ENCODE measurements at places on chromosomes 4 and X.

- peaks cover 9% of the 10 kb centered on the region for H3K27me3 ChIP-seq
- no peak overlapping the region for H3K4me3 ChIP-seq
- no peaks in the 10 kb centered on the region for H3K36me3 ChIP-seq
- DNase-seq, result no peak
- no peaks in the 10 kb centered on the region for H3K4me1 ChIP-seq
Observed at GRCh38 chr4:123419885-123420755, 23.5 kb downstream of the SPRY1 start.

DNA sequence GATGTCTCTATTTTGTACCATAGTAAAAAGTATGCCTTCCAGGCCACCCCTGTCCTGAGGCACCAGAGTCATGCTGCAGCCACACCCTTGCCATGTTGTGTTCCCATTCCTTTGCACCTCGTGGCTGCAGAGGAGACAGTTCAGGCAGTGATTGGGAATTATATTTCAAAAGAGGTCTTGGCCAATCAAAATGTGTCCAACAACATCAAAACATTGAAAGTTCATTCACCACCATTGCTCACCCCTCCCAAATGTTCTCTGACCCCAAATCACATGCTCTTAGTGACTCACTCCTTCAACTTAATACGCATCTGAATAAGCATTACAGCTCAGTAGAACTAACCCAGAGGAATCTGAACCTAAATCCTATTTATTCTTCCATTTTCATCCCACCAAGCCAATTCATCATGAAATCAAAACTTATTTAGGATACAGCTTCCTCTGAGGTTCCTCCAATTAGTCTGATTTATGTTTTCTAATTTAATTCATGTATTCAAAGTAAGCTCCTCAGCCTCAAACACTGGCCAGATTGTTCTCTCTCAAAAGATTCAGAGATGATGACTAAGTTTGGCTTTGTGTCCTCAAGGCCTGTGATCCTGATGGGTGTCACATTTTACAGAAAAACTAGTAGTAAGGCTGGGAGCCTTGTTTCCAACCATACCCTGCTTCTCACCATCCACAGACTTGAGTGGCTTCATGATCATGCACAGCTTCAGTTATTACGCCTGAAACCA lies 323.2 kb upstream of the INTU start:
- no peaks in the 10 kb centered on the region for H3K4me1 ChIP-seq
- DNase-seq, result no peak
- H3K4me3 ChIP-seq, result no peak overlapping the region
- no peak overlapping the region for H3K27ac ChIP-seq

DNA sequence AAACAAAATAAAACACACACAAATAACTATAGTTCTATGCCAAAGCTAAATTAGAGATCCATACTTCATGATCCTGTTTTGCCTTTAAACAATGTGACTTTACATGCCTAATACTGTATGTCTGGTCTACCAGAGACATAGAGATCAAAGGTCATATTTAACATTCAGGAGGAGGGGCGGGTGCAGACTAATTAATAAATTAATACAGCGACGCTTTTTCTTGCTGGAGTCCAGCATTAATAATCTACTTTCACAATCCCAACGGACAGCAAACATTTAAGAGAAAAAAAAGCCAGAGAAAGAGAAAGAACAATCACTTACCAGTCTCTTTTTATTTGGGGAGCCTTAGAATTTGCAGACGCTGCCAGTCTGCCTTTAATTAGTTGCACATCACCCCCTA lies 509 bp downstream of the CXXC4 start:
- H3K4me3 ChIP-seq, result peak overlapping the region; percentile 79
- H3K4me1 ChIP-seq, result peaks cover 34% of the 10 kb centered on the region
- H3K27ac ChIP-seq, result peak overlapping the region; percentile 75
- H3K27me3 ChIP-seq, result peaks cover 54% of the 10 kb centered on the region
- H3K36me3 ChIP-seq, result peaks cover 6% of the 10 kb centered on the region

GRCh38 chrX:20284992-20285391 lies 18.3 kb upstream of the RPS6KA3 start:
- no peak overlapping the region for H3K4me3 ChIP-seq
- H3K27me3 ChIP-seq, result no peaks in the 10 kb centered on the region
- H3K4me1 ChIP-seq, result no peaks in the 10 kb centered on the region
- H3K27ac ChIP-seq, result no peak overlapping the region

GRCh38 chrX:98357146-98357545 lies 1473.4 kb downstream of the RPA4 start:
- H3K27me3 ChIP-seq, result no peaks in the 10 kb centered on the region
- no peaks in the 10 kb centered on the region for H3K4me1 ChIP-seq
- no peak overlapping the region for H3K27ac ChIP-seq
- H3K4me3 ChIP-seq, result no peak overlapping the region
- H3K36me3 ChIP-seq, result no peaks in the 10 kb centered on the region

DNA sequence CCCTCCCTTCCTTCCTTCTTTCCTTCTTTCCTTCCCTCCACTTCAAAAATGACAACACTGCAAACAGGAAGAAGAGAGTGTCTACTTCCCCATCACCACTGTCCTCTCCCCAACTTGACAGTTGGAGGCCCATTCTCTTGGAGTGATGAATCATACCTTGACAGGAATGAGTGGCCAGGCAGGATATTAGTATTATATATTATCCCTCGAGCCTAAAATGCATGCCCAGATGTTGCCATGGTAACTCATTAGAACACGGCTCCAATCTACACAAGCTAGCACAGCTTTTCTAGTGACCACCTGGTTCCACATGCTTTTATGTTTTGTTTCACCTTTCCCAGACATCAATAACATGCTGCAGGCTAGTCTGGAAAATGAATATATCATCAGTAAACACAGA lies 71.3 kb upstream of the LHFPL1 start:
- no peaks in the 10 kb centered on the region for H3K36me3 ChIP-seq
- H3K4me1 ChIP-seq, result no peaks in the 10 kb centered on the region
- no peak overlapping the region for H3K4me3 ChIP-seq

- H3K4me1 ChIP-seq, result no peaks in the 10 kb centered on the region
- H3K36me3 ChIP-seq, result no peaks in the 10 kb centered on the region
- no peak for DNase-seq
- no peak overlapping the region for H3K4me3 ChIP-seq
- no peak overlapping the region for H3K27ac ChIP-seq
Observed at GRCh38 chrX:14777525-14777924, 95.3 kb downstream of the FANCB start.

GRCh38 chr4:153468587-153468986 lies 2.4 kb downstream of the TMEM131L start:
- peaks cover 21% of the 10 kb centered on the region for H3K36me3 ChIP-seq
- H3K4me3 ChIP-seq, result peak overlapping the region; percentile 96
- H3K4me1 ChIP-seq, result peaks cover 68% of the 10 kb centered on the region

GRCh38 chrX:103999234-103999633 lies 14.3 kb downstream of the H2BW1 start:
- no peaks in the 10 kb centered on the region for H3K4me1 ChIP-seq
- no peak overlapping the region for H3K4me3 ChIP-seq
- no peaks in the 10 kb centered on the region for H3K36me3 ChIP-seq
- H3K27me3 ChIP-seq, result no peaks in the 10 kb centered on the region
- no peak for DNase-seq

DNA sequence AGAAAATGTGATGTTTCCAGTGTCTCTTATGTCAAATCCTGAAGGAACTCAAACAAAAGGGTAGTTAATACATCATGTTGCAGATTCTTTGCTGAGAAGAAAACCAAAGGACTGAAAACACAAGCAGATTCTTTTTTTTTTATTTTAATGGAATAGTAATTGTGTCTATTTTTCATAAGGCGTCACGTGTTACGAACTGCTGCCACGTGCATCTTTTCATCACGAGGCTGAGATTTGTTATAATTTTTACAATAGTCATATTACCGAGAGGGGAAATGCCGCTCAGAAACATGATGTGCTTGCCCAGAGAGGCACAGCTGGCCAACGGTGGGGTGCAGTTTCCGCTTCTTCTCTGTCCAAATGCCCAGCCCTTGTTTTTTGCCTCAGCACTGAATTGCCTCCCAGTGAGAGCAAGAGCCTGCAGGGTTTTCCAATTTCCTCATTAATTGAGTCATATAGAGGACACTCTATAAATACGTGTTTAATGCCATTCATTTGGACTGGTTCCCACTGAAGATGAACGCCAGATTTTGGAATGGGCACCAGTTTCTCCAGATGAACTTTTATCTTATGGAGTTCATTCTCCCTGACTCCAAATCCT lies 225.3 kb downstream of the STK32B start:
- no peak overlapping the region for H3K4me3 ChIP-seq
- no peaks in the 10 kb centered on the region for H3K4me1 ChIP-seq
- no peaks in the 10 kb centered on the region for H3K27me3 ChIP-seq
- DNase-seq, result no peak
- no peaks in the 10 kb centered on the region for H3K36me3 ChIP-seq
- H3K27ac ChIP-seq, result no peak overlapping the region

GRCh38 chr4:98775672-98776071 lies 117.3 kb upstream of the TSPAN5 start:
- no peak overlapping the region for H3K27ac ChIP-seq
- no peaks in the 10 kb centered on the region for H3K27me3 ChIP-seq
- no peaks in the 10 kb centered on the region for H3K4me1 ChIP-seq

DNA sequence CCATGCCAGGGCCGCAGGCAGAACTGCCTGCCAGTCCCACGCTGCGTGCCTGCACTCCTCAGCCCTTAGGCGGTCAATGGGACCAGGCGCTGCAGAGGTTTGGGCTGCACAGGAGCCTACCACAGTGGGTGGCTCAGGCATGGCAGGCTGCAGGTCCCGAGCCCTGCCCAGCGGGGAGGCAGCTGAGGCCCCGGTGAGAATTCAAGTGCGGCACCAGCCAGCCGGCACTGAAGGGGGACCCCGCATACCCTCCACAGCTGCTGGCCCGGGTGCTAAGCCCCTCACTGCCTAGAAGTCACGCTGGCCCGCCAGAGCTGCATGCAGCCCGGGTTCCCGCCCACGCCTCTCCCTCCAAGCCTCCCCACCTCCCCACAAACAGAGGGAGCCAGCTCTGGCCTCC lies 302.5 kb upstream of the UGT8 start:
- H3K27ac ChIP-seq, result no peak overlapping the region
- no peaks in the 10 kb centered on the region for H3K4me1 ChIP-seq
- DNase-seq, result no peak
- no peaks in the 10 kb centered on the region for H3K27me3 ChIP-seq
- no peaks in the 10 kb centered on the region for H3K36me3 ChIP-seq
- H3K4me3 ChIP-seq, result no peak overlapping the region

DNA sequence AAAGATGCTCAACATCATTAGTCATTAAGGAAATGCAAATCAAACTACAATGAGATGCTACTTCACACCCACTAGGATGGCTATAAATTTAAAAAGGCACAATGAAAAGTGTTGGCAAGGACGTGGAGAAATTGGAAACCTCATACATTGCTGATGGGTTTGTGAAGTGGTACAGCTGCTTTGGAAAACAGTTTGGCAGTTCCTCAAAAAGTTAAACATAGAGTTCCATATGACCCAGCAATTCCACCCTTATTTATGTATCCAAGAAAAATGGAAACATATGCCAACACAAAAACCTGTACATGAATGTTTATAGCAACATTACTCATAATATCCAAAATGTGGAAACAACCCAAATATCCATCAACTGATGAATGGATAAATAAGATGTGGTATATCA lies 101.3 kb upstream of the MAGEB10 start:
- H3K36me3 ChIP-seq, result no peaks in the 10 kb centered on the region
- no peak overlapping the region for H3K4me3 ChIP-seq
- no peak overlapping the region for H3K27ac ChIP-seq
- no peaks in the 10 kb centered on the region for H3K27me3 ChIP-seq
- no peaks in the 10 kb centered on the region for H3K4me1 ChIP-seq
- DNase-seq, result no peak

- no peaks in the 10 kb centered on the region for H3K4me1 ChIP-seq
- no peak overlapping the region for H3K27ac ChIP-seq
- no peaks in the 10 kb centered on the region for H3K27me3 ChIP-seq
Observed at GRCh38 chr4:187387739-187388138, 607.8 kb upstream of the ZFP42 start.

DNA sequence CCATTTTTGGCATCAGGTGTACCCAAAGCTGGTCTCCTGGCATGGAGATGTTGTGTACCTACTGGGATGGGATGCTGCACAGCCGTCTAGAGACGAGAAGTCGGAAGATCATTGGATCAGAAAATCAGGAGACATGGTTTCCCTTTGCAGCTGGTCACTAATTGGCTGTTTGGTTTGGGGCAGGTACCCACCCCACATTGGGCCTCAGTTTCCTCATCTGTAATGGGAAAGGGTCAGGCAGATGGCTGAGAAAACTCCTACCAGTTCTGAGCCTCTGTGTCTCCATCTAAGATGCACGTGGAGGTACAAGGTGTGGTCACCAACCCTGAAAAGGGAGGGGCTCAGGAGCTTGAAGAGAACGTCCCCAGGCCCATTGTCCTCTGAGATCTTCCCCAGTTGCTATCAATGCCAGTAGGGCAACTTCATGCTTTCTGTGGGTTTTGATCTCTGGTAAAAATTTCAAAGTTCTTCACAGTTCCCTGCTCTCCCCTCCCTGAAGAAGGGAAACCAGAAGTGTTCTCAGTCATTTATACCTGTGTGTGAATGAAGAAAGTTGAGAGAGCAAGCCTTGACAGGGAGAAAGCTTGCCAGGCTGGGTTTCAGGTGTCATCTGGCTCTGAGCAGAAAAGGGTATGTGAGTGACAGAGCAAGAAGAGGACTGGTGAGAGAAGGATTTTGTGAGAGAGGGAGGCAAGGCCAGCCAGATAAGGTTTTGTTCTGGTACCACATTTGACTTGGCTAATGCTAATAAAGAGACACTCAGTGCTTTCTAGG lies 15.1 kb downstream of the TSC22D3 start:
- no peak overlapping the region for H3K27ac ChIP-seq
- H3K36me3 ChIP-seq, result peaks cover 7% of the 10 kb centered on the region
- DNase-seq, result no peak

GRCh38 chr4:44147571-44148075 lies 301.0 kb downstream of the KCTD8 start:
- no peaks in the 10 kb centered on the region for H3K36me3 ChIP-seq
- H3K27ac ChIP-seq, result no peak overlapping the region
- no peaks in the 10 kb centered on the region for H3K4me1 ChIP-seq
- no peaks in the 10 kb centered on the region for H3K27me3 ChIP-seq
- no peak overlapping the region for H3K4me3 ChIP-seq
- no peak for DNase-seq

- H3K36me3 ChIP-seq, result no peaks in the 10 kb centered on the region
- no peaks in the 10 kb centered on the region for H3K4me1 ChIP-seq
- no peak overlapping the region for H3K27ac ChIP-seq
- H3K27me3 ChIP-seq, result no peaks in the 10 kb centered on the region
- no peak overlapping the region for H3K4me3 ChIP-seq
- no peak for DNase-seq
Observed at GRCh38 chr4:132346016-132346415, 803.1 kb upstream of the PCDH10 start.

DNA sequence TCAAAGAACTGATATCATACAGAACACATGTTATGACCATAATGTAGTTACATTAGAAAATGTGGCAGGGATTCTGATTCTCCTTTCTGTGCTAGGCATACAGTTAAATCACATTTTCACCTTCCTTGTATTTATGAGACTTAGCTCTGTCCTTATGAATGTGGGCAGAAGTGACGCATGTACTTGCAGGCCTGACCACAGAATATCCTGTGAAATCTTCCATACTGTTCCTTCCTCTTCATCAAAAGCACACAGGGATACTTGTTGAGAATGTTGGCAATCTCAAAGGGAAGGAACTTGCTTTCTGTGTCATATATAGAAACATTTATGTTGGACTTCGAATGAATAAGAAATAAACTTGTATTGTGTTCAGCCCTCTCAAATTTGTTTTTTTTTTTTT lies 17.2 kb upstream of the MYOZ2 start:
- H3K36me3 ChIP-seq, result no peaks in the 10 kb centered on the region

- peaks cover 8% of the 10 kb centered on the region for H3K27me3 ChIP-seq
- H3K4me3 ChIP-seq, result no peak overlapping the region
- no peaks in the 10 kb centered on the region for H3K36me3 ChIP-seq
- no peaks in the 10 kb centered on the region for H3K4me1 ChIP-seq
Observed at GRCh38 chr4:2125831-2126230, 66.7 kb downstream of the NAT8L start.

- no peak overlapping the region for H3K27ac ChIP-seq
- no peaks in the 10 kb centered on the region for H3K27me3 ChIP-seq
- H3K36me3 ChIP-seq, result no peaks in the 10 kb centered on the region
- H3K4me3 ChIP-seq, result no peak overlapping the region
- H3K4me1 ChIP-seq, result no peaks in the 10 kb centered on the region
Observed at GRCh38 chr4:181278941-181279340, 964.3 kb upstream of the TENM3 start.

Measured in central memory CD8-positive, alpha-beta T cell (primary cell).